ENCODE measurements at places on chromosomes 4 and X.

DNA sequence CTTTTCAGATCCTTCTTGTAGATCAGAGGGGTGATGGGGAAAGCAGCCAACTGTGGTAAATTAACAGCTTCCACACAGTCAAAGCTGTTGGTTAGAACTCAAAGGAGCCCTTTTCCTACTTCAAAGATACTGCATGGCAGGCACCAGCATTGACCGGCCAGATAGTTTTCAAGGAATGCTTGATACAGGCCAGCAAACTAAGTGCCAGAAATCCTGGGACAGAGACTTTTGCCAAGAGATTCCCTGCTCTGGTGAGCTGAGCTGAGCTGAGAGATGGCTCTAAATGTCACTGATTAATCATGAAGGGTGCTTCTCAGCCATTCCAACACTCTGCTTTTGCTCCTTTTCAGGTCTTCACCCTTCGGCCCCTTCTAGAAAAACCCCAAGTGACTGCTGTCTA is 131.6 kb upstream of the MED14 start:
- peak; percentile 40 for DNase-seq

DNA sequence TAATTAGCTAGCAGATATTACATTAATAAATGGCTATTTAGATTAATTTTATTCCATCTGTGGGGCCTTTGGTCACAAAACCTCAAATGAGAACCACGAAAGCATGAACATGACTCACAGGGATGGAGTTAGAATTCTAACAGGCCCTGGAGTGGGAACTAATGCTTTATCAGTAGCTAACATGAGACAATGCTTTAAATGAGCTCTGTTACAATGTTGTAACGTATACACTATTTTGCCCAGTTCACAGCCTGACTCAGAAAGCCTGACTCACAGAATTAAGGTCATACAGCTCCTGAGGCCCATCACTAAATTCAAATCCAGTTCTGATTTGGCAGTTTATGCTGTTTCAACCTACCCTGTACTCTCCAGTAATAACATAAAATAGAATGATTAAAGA is 23.2 kb downstream of the VEGFC start:
- DNase-seq, result peak; percentile 78

- DNase-seq, result no peak
These were observed 145.4 kb downstream of the PTTG2 start for GRCh38 chr4:38105475-38106220.

- DNase-seq, result no peak
These were observed 2304.0 kb downstream of the ARAP2 start for GRCh38 chr4:33940281-33940680.

DNA sequence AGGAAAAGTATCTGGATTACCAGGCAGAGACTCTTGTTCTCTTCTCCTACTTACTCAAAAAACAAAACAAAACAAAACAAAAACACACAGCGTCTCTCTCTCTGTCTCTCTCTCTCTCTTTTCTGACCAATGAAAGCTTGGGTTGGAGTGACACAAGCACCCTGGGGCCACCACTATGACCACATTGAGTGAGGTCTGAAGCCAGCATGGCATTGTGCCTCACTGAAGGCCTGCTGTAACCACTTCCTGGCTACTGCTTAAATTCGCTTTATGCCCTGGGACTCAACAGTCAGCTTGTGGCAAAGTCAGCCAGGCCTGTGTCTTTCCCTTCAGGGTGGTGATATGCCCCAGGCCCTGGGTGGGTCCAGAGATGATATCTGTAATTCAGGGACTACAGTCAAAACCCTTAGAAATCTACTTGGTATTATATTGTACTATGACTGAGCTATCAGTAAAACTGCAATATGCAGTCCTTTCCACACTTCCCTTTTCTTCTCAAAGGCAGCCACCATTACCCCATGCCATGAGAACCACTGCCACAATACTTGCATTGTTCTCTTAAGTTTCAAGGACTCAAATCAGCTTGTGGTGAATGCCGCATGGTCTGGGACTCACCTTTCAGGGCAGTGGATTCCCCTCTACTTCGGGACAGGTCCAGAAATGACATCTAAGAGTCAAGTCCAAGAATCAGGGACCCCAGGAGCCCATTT is 606.8 kb upstream of the KLHL4 start:
- DNase-seq, result no peak

GRCh38 chrX:106933538-106933961 is 13.3 kb downstream of the CLDN2 start:
- DNase-seq, result no peak

Data from AG08395 (cell line).